A549 treated with RU486 at 1 μM for 4 hours (cell line): ENCODE measurements at places on chromosomes 12 and 14. TPM values are rescaled to one million over a fixed set of nuclear protein-coding genes. Genes with fewer than 3 reads are reported as not detected.

ALX1 gene
- 4.5 to 6.5 TPM (median 6.0 TPM) in 5 replicates for total RNA-seq

PTPRB gene
- total RNA-seq: 0.69 to 1.1 TPM (median 0.86 TPM) in 5 replicates

AQP2 gene
- total RNA-seq: not detected in 5 replicates

GLIPR1L1 gene
- not detected in 5 replicates for total RNA-seq

CPSF2 gene
- total RNA-seq: 36.5 to 48.7 TPM (median 43.0 TPM) in 5 replicates

RAD9B gene
- 0.11 to 0.42 TPM (median 0.31 TPM) in 4 of 5 replicates, not detected in the other for total RNA-seq

DLGAP5 gene
- total RNA-seq: 19.2 to 42.0 TPM (median 33.7 TPM) in 5 replicates

HOXC9 gene
- total RNA-seq: 11.4 to 14.1 TPM (median 13.1 TPM) in 5 replicates

DHH gene
- total RNA-seq: not detected in 5 replicates

OTOGL gene
- total RNA-seq: 0.02 TPM in 1 of 5 replicates, not detected in the others

ITFG2 gene
- total RNA-seq: 13.0 to 26.1 TPM (median 17.7 TPM) in 5 replicates

PLD4 gene
- total RNA-seq: not detected in 5 replicates

FAM90A1 gene
- total RNA-seq: 0.07 to 0.08 TPM (median 0.08 TPM) in 3 of 5 replicates, not detected in the others

RIMBP2 gene
- total RNA-seq: 0.06 TPM in 1 of 5 replicates, not detected in the others

EGLN3 gene
- total RNA-seq: 4.1 to 6.0 TPM (median 4.5 TPM) in 5 replicates

GLT1D1 gene
- not detected in 5 replicates for total RNA-seq

STRN3 gene
- 12.1 to 19.1 TPM (median 16.1 TPM) in 5 replicates for total RNA-seq

LTBR gene
- total RNA-seq: 154 to 212 TPM (median 188 TPM) in 5 replicates

SP1 gene
- total RNA-seq: 16.0 to 26.2 TPM (median 24.0 TPM) in 5 replicates

CYP46A1 gene
- total RNA-seq: 0.02 to 0.15 TPM (median 0.13 TPM) in 4 of 5 replicates, not detected in the other

SIX1 gene
- 4.3 to 10.1 TPM (median 9.5 TPM) in 5 replicates for total RNA-seq

CIT gene
- total RNA-seq: 8.5 to 13.5 TPM (median 12.2 TPM) in 5 replicates

RIPK3 gene
- total RNA-seq: not detected in 5 replicates

RNU7-1 gene
- not detected in 5 replicates for total RNA-seq

SERPINA9 gene
- not detected in 5 replicates for total RNA-seq

OTX2 gene
- not detected in 5 replicates for total RNA-seq

ZBTB42 gene
- 2.0 to 3.8 TPM (median 3.6 TPM) in 5 replicates for total RNA-seq

KCNC2 gene
- total RNA-seq: not detected in 5 replicates

PLEKHG7 gene
- 0.10 TPM in 1 of 5 replicates, not detected in the others for total RNA-seq

NYNRIN gene
- total RNA-seq: 0.16 to 0.78 TPM (median 0.18 TPM) in 5 replicates

SYCP3 gene
- 0.13 TPM in 1 of 5 replicates, not detected in the others for total RNA-seq

MORN3 gene
- total RNA-seq: 0.27 to 0.56 TPM (median 0.30 TPM) in 5 replicates

CYP27B1 gene
- 0.89 to 2.8 TPM (median 2.3 TPM) in 5 replicates for total RNA-seq

RNASE3 gene
- not detected in 5 replicates for total RNA-seq

CCDC196 gene
- total RNA-seq: not detected in 5 replicates

CLEC4C gene
- not detected in 5 replicates for total RNA-seq

MAP3K9 gene
- 3.2 to 5.2 TPM (median 4.7 TPM) in 5 replicates for total RNA-seq
